A549 treated with AZD2906 at 1 μM for 4 hours (cell line): ENCODE measurements at places on chromosomes 16 and 17. TPM values are rescaled to one million over a fixed set of nuclear protein-coding genes. Genes with fewer than 3 reads are reported as not detected.

The CLDN9 gene
- total RNA-seq, result 0.25 to 0.37 TPM (median 0.31 TPM) in 5 replicates

The WFIKKN1 gene
- total RNA-seq, result 0.04 to 0.17 TPM (median 0.12 TPM) in 5 replicates

The ZDHHC1 gene
- 4.2 to 7.1 TPM (median 6.6 TPM) in 5 replicates for total RNA-seq

The EME1 gene
- 13.8 to 16.2 TPM (median 14.3 TPM) in 5 replicates for total RNA-seq

The SAMD14 gene
- total RNA-seq, result 0.25 to 0.52 TPM (median 0.49 TPM) in 5 replicates

The PDPR gene
- total RNA-seq, result 14.4 to 16.5 TPM (median 15.4 TPM) in 5 replicates

The SEZ6L2 gene
- 16.9 to 23.4 TPM (median 21.0 TPM) in 5 replicates for total RNA-seq

The ABCA8 gene
- 0.24 to 0.52 TPM (median 0.31 TPM) in 5 replicates for total RNA-seq

The KREMEN2 gene
- total RNA-seq, result 1.4 to 2.0 TPM (median 1.8 TPM) in 5 replicates

The DRC7 gene
- total RNA-seq, result 0.07 to 0.21 TPM (median 0.08 TPM) in 4 of 5 replicates, not detected in the other

The SRR gene
- 7.1 to 11.9 TPM (median 10.2 TPM) in 5 replicates for total RNA-seq

The JPH3 gene
- 1.4 to 2.3 TPM (median 1.9 TPM) in 5 replicates for total RNA-seq

The CPNE7 gene
- 56.4 to 90.3 TPM (median 78.6 TPM) in 5 replicates for total RNA-seq
